ENCODE measurements at places on chromosomes 3 and 15.

GRCh38 chr3:13296662-13297061 lies 123.5 kb downstream of the NUP210 start:
- no peak overlapping the region for H3K27ac ChIP-seq
- no peak overlapping the region for H3K4me3 ChIP-seq
- H3K27me3 ChIP-seq: peaks cover 47% of the 10 kb centered on the region

GRCh38 chr3:15336057-15336456 lies 3.7 kb upstream of the SH3BP5 start:
- H3K4me3 ChIP-seq: no peak overlapping the region
- no peak overlapping the region for H3K27ac ChIP-seq
- H3K27me3 ChIP-seq: no peaks in the 10 kb centered on the region

DNA sequence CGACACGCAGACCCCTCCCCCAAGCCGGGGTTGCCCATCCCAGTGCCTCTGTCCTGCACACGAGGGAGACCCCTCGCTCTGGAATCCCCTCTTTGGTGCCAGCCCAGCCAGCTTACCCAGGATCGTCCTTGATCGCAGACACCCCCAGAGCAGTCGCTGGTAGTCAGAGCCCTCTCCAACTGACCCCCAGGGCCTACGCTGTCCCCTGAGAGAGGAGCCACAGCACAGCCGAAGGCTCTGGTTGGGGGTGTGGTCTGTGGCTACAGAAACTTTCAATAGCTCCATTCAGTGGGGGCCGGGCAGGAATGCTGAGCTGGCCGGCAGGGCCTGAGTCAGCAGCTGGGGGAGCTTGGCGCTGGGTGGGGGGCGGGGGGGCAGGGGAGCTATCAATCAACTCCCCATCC lies at the start of gene LCTL:
Gene LCTL, minus strand, starts transcription at position 258 of the 404 bp plus-strand sequence. CDS start 633 bp downstream, outside the sequence.
- H3K4me3 ChIP-seq: no peak within 1 kb of the TSS
- H3K36me3 ChIP-seq: no peaks in the 10 kb centered on the region

DNA sequence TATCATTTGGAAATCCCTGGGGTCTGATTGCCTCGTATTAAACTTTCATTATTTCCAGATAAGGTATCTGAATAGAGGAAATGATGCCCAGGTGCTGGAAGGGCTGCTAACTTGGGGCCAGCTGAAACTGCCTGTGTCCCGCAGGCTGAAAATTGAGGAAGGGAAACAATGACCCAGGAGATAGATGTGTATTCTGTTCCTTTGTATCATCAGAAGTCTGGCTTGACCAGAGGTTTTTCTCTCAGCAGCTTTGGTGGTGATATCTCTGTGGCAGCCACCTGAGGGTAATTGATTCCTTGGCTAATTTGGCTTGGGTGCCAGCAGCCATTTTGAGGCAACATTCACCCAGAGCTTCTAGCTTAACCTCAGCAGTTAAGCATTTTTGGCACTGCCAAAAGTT lies 90.0 kb upstream of the STT3B start:
- no peaks in the 10 kb centered on the region for H3K36me3 ChIP-seq
- H3K4me1 ChIP-seq: no peaks in the 10 kb centered on the region
- H3K4me3 ChIP-seq: no peak overlapping the region
- H3K27ac ChIP-seq: no peak overlapping the region
- no peaks in the 10 kb centered on the region for H3K27me3 ChIP-seq

DNA sequence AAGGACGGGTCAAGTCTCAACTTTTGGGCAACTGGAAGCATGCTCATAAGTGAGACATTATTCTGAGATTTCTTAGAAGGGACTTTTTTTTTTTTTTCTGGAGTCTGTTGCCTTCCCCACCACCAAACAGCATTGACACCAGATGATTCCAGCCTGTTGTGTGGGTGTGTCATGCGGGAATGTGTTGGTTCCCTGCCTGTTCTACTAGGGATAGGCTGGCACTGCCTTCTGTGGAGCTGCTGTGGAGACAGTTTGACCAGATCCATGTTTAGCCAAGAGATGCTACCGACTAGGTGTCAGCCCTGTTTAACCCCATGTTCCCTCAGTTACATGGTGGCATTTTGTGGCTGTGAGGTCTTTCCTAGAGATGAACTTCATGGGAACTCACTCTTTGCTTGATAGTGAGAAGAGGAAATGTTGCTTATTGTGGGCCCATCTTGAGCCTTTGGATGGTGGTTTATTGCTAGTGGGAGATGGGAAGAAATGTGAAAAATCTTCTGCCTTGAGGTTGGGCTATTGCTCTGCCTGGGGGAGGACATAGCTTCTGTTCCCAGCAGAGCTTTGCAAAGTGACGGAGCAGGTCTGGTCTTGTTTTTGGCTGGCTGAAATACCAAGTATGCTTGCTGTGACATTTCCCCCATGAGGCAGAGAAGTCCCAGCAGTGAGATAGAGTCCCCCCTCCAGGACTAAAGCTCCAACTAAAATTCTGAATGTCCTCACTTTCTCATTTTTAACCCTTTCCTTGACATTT lies 31.3 kb downstream of the TRAK1 start:
- no peak overlapping the region for H3K4me3 ChIP-seq
- H3K36me3 ChIP-seq: peaks cover 16% of the 10 kb centered on the region
- no peak for DNase-seq
- H3K27me3 ChIP-seq: no peaks in the 10 kb centered on the region
- peaks cover 28% of the 10 kb centered on the region for H3K4me1 ChIP-seq
- H3K27ac ChIP-seq: no peak overlapping the region

DNA sequence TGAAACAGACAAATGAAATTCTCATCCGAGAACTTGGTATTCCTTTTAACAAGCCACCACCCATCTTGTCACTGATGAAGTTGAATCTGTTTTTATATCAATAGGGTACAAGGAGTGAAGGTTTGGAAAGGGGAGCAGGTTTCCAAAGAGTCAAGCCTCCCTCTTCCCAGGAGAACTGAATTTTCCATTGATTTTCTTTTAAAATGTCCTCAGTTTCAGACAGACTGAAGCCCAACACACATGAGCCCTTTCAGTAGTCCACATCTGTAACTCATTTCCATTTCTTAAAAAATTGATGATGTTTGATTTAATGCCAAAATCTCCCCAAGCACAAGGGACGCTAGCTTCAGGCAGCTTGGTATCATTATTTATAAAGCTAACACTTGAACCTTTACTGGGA lies 187.7 kb downstream of the FOXB1 start:
- peaks cover 2% of the 10 kb centered on the region for H3K4me1 ChIP-seq
- no peak for DNase-seq
- H3K36me3 ChIP-seq: no peaks in the 10 kb centered on the region
- H3K27me3 ChIP-seq: peaks cover 74% of the 10 kb centered on the region
- H3K4me3 ChIP-seq: no peak overlapping the region

GRCh38 chr15:41772720-41773331 lies 1.5 kb upstream of the MAPKBP1 start:
- peak; percentile 76 for DNase-seq
- H3K4me3 ChIP-seq: peak overlapping the region; percentile 91
- no peaks in the 10 kb centered on the region for H3K27me3 ChIP-seq
- H3K36me3 ChIP-seq: no peaks in the 10 kb centered on the region
- H3K4me1 ChIP-seq: peaks cover 42% of the 10 kb centered on the region
- H3K27ac ChIP-seq: peak overlapping the region; percentile 95

- H3K4me3 ChIP-seq: no peak overlapping the region
- no peaks in the 10 kb centered on the region for H3K36me3 ChIP-seq
- no peaks in the 10 kb centered on the region for H3K27me3 ChIP-seq
- no peaks in the 10 kb centered on the region for H3K4me1 ChIP-seq
- no peak overlapping the region for H3K27ac ChIP-seq
Observed at GRCh38 chr3:78277801-78278200, 1237.9 kb downstream of the ROBO2 start.

DNA sequence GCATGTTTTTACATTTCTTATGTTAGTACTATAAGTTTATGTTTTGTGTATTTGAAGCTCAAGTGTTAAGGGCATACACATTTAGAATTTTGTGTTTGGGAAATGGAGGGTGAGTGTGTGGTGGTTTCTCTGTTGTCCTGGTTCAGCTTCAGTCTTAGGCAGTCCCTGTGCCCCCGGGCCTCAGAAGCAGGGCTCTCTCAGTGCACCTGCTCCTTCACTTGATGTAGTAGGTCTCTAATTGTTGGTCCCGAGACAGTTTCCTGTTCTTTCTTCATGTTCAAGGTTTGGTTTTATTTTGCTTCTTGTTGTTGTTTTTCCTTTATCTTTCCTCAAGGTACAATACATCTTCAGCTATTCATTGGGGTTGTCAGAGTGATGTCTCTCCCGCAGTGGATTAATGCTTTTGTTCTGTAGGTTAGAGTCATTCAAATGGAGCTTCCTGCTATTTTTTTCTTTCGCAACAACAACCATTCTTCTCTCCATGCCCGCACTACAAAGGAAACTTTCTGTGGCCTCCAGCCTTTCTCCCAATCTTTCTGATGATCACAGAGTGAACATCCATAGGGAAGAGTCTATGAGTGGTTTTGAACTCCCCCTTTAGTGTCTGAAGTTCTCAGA lies 177.8 kb upstream of the GOLGA6L4 start:
- no peaks in the 10 kb centered on the region for H3K4me1 ChIP-seq
- DNase-seq: no peak
- H3K4me3 ChIP-seq: no peak overlapping the region
- no peaks in the 10 kb centered on the region for H3K36me3 ChIP-seq

DNA sequence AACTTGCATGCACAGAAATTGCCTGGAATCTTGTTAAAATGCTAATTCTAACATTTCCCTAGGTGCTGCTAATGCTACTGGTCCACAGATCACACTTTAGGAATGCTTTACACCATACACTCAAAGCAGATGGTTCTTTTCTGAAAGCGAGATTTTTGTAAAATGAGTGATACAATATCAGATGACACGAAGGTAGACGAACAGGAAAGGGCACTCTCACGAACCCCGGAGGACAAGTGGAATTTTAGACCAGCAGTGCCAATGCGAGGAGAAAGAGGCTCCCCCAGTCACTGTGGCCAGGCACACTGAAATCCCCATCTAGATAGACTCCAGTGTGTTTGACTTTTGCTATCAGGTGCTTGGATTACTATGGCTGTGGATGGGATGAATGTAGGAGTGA lies 21.0 kb downstream of the FAIM start:
- DNase-seq: no peak
- H3K36me3 ChIP-seq: no peaks in the 10 kb centered on the region
- H3K27ac ChIP-seq: no peak overlapping the region

DNA sequence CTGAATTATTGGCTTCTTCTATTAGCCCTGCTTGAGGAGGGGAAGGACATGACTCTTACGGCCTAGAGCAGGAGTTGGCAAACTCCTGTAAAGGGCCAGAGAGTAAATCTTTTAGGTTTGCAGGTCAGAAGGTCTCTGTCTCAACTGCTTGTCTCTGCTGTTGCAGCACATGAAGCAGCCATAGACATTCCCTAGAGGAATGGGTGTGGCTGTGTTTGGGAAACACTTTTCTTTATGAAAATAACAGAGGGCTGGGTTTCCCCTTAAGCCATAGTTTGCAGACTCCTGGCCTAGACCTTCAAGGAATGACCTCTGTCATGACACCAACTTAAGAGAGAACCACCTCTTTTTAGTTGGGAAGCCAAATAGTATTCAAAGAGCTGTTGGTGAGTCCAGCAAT lies 10.3 kb downstream of the TRAK1 start:
- no peaks in the 10 kb centered on the region for H3K27me3 ChIP-seq
- peaks cover 14% of the 10 kb centered on the region for H3K36me3 ChIP-seq
- no peak overlapping the region for H3K4me3 ChIP-seq
- no peak for DNase-seq
- peaks cover 11% of the 10 kb centered on the region for H3K4me1 ChIP-seq

- no peak overlapping the region for H3K4me3 ChIP-seq
- DNase-seq: no peak
- no peaks in the 10 kb centered on the region for H3K36me3 ChIP-seq
- no peak overlapping the region for H3K27ac ChIP-seq
- H3K27me3 ChIP-seq: peaks cover 2% of the 10 kb centered on the region
Observed at GRCh38 chr3:71317749-71318457, 265.6 kb downstream of the FOXP1 start.

DNA sequence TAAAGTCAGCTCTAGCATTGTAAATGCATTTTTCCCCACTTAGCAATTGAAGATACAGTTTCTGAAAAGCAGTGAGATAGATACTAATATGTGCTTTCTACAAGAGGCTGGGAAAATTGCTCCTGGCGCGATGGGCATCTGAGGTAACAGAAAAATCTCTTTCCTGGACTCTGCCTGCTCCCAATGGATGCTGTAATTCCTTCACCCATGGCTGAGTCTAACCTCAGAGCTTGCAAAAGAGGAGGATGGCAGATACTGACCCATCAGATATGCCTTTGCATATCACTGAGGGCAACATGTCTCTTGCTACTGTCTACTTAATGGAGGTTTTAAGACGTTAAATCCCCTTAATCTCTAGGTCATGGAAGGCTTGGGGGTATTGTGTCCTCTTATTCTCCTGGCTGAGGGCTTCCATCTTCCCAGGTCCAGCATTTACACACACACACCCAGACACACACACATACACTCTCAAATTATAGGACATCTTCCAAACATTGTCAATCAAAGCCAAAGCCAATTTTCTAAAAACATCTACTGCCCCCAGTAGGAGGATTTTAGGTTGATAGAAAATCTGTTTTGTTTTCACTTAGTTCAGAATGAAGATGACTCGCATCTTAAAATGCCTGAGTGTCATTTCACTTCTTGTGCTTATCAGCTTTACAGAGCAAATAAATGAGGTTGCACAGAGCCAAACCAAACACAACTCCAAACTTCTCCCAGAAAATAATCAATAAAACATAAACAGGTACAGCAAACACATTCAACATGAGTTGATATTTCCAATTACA lies 2.4 kb downstream of the TRPM1 start:
- H3K27me3 ChIP-seq: peaks cover 16% of the 10 kb centered on the region
- no peak overlapping the region for H3K27ac ChIP-seq
- H3K36me3 ChIP-seq: no peaks in the 10 kb centered on the region

GRCh38 chr15:85002517-85002916 lies 20.9 kb downstream of the PDE8A start:
- H3K27me3 ChIP-seq: no peaks in the 10 kb centered on the region
- no peak overlapping the region for H3K27ac ChIP-seq
- H3K4me3 ChIP-seq: no peak overlapping the region
- no peaks in the 10 kb centered on the region for H3K36me3 ChIP-seq
- DNase-seq: no peak
- H3K4me1 ChIP-seq: peaks cover 7% of the 10 kb centered on the region

GRCh38 chr15:44158111-44158510 lies 37.0 kb downstream of the FRMD5 start:
- H3K4me3 ChIP-seq: no peak overlapping the region
- H3K4me1 ChIP-seq: no peaks in the 10 kb centered on the region
- peaks cover 37% of the 10 kb centered on the region for H3K27me3 ChIP-seq
- DNase-seq: no peak
- H3K36me3 ChIP-seq: no peaks in the 10 kb centered on the region
- no peak overlapping the region for H3K27ac ChIP-seq

- no peak overlapping the region for H3K4me3 ChIP-seq
- no peak for DNase-seq
- H3K4me1 ChIP-seq: peaks cover 7% of the 10 kb centered on the region
- H3K27me3 ChIP-seq: no peaks in the 10 kb centered on the region
- no peak overlapping the region for H3K27ac ChIP-seq
- H3K36me3 ChIP-seq: peaks cover 68% of the 10 kb centered on the region
Observed at GRCh38 chr3:16430717-16431630, 82.5 kb downstream of the RFTN1 start.
